Fibroblast of lung (primary cell): ENCODE measurements at places on chromosomes 6 and 20. TPM values are rescaled to one million over a fixed set of nuclear protein-coding genes. Genes with fewer than 3 reads are reported as not detected.

DNA sequence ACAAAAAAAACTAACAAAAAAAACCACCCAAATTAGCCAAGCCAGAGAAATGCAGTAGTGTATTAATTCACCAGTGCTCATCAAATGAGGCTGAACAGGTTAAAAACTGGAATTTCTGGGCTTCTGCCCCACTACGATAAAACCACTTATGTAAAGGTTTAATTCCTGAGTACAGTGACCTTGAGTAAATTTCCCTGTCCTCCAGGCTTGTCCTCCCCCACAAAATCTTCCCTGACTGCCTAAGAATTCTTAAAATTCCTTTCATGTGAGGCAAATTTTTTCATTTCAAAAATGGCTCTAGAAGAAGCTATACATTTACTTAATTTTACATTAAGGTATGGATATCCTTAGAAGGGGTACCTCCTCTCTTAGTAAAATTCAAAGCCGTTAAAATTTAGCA is 80.1 kb upstream of the ID4 start:
- no peaks in the 10 kb centered on the region for H3K4me1 ChIP-seq
- H3K36me3 ChIP-seq: no peaks in the 10 kb centered on the region
- no peak overlapping the region for H3K4me3 ChIP-seq
- no peak overlapping the region for H3K27ac ChIP-seq

DNA sequence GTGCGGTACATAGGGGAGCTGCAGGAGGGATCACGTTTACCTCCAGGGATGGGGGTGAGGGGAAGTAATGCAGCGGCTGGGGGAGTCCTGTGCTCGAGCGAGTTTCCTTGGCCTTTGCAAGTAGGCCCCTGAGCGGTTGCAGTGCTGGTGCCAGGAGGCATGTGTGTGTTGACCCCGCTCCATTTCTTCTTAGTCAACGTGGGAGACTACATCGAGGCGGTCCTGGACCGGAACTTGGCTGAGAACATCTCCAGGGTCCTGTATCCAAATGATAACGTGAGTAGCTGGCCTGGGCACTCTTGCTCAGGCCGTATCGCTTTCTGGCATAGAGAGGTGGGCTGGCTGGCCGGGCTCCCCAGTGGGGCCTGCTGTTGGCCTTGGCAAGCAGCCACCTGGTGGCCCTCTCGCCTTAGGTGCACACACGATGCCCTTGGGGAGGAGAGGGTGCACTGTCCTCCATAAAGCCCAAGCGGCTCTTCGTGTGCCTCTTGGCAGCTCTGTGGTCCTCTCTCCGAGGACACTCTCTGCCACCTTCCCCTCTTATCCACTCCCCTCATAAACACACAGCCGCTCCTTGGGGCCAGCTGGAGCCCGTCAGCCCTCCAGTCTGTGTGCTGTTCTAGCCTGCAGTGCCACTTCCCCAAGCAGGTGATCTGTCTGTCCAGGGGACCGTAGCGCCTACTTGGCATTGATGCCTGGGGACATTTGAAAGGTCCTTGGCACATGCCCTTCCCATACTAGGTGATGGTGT is 29.3 kb downstream of the PYGB start:
- H3K27me3 ChIP-seq: no peaks in the 10 kb centered on the region
- no peak for DNase-seq
- no peaks in the 10 kb centered on the region for H3K4me1 ChIP-seq

- no peaks in the 10 kb centered on the region for H3K36me3 ChIP-seq
- no peaks in the 10 kb centered on the region for H3K27me3 ChIP-seq
- H3K4me3 ChIP-seq: no peak overlapping the region
- no peak overlapping the region for H3K27ac ChIP-seq
- DNase-seq: no peak
- H3K4me1 ChIP-seq: no peaks in the 10 kb centered on the region
These were observed 644.3 kb downstream of the EPM2A start for GRCh38 chr6:145090801-145091585.

- peaks cover 5% of the 10 kb centered on the region for H3K4me1 ChIP-seq
- H3K36me3 ChIP-seq: no peaks in the 10 kb centered on the region
- DNase-seq: peak; percentile 74
- H3K27me3 ChIP-seq: no peaks in the 10 kb centered on the region
- peak overlapping the region; percentile 9 for H3K27ac ChIP-seq
These were observed 299.9 kb upstream of the SUPT3H start for GRCh38 chr6:45677381-45678284.

GRCh38 chr20:63323357-63323981 is 30.5 kb downstream of the COL20A1 start:
- H3K4me3 ChIP-seq: no peak overlapping the region
- H3K27ac ChIP-seq: no peak overlapping the region
- H3K4me1 ChIP-seq: no peaks in the 10 kb centered on the region
- no peaks in the 10 kb centered on the region for H3K36me3 ChIP-seq
- H3K27me3 ChIP-seq: peaks cover 7% of the 10 kb centered on the region

GRCh38 chr6:64123761-64124633 is 488.4 kb downstream of the PHF3 start:
- H3K4me3 ChIP-seq: no peak overlapping the region
- H3K27me3 ChIP-seq: no peaks in the 10 kb centered on the region
- DNase-seq: no peak

DNA sequence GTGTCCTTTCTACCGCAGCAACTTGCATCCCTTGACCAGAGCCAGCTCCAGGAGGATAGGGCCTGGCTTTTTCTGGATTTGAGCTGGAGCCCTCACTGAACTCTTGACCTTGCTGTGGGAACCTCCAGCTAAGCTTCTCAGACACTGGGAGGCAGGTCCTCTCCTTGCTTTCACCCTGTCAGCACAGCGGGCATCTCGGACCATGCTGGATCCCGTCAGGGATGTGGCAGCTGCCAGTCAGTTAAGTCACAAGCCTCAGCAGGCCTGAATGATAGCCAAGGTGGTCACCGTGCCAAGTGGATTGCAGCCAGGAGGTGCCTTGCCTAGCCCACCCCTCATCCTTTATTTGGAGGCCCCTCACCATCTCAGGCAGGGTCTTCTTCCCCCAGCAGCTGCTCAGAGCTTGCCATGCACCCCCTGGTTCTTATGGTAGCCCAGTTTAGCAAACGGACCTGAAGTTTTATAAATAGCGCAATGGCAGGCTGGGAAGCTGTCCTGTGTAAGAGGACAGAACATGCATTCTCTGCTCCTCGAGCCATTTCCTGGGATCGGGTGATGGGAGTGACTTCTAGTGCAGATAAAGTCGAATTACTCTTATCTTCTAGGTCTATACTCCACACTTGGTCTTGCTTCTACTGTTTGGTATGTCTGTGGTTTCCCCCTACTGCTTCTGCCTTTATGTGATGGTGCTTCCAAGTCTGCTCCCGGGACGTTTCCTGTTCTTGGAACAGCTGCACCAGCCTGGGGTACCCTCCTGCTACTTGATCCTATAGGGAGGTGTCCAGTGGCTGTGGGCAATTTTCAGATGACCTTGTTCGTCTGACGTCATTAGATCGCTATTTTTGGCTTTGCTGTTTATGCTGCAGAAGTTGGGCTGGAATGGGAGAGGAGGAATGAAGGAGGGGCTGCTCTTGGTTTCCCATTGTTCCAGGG is 7.1 kb upstream of the MYLK2 start:
- H3K27me3 ChIP-seq: no peaks in the 10 kb centered on the region
- peaks cover 23% of the 10 kb centered on the region for H3K4me1 ChIP-seq
- H3K36me3 ChIP-seq: peaks cover 1% of the 10 kb centered on the region
- H3K27ac ChIP-seq: peak overlapping the region; percentile 14

DNA sequence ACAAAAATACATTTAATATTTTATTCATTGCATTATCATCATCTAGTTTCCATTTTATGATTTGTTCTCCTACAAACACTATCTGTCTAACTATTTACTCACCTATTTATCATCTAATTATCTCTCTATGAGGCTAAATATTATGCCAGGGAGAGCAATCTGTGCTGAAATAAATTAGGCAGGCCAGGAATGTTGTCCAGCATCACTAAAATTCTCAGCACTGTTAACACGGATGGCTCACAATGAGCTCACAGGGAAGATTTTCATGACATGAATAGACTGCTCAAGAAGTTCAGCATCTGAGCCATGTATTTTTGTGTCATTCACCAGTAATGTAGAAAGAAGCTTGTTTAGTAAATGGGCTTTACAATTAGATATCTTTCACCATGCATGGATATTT is 1277.2 kb downstream of the GRIK2 start:
- H3K36me3 ChIP-seq: no peaks in the 10 kb centered on the region
- no peak for DNase-seq
- H3K4me3 ChIP-seq: no peak overlapping the region

- H3K4me3 ChIP-seq: peak overlapping the region; percentile 85
- H3K27ac ChIP-seq: peak overlapping the region; percentile 90
- H3K4me1 ChIP-seq: peaks cover 16% of the 10 kb centered on the region
- peak; percentile 29 for DNase-seq
- no peaks in the 10 kb centered on the region for H3K36me3 ChIP-seq
These were observed 476 bp downstream of the IGF2R start for GRCh38 chr6:159969204-159969912.

DNA sequence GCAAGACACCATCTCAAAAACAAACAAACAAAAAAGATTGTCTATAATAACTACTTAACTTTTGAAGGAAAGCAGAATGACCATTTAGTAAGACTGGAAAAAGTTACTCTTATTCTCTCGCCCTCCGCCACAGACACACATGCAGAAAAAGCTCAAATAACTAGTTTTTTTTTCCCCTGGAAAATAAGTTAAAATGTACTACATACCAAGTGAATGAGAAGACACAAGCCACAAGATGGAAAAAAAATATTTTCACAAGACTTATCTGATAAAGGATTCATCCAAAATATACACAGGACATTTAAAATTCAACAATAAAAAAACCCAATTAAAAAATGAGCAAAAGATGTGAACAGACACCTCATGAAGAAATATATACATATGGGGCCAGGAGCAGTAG is 31.9 kb downstream of the NUDT3 start:
- H3K4me3 ChIP-seq: no peak overlapping the region
- no peaks in the 10 kb centered on the region for H3K27me3 ChIP-seq
- no peak overlapping the region for H3K27ac ChIP-seq

GRCh38 chr6:31878222-31878621 is 575 bp downstream of the SLC44A4 start:
- no peak for DNase-seq
- no peaks in the 10 kb centered on the region for H3K27me3 ChIP-seq
- H3K4me1 ChIP-seq: peaks cover 7% of the 10 kb centered on the region
- H3K4me3 ChIP-seq: no peak overlapping the region

DNA sequence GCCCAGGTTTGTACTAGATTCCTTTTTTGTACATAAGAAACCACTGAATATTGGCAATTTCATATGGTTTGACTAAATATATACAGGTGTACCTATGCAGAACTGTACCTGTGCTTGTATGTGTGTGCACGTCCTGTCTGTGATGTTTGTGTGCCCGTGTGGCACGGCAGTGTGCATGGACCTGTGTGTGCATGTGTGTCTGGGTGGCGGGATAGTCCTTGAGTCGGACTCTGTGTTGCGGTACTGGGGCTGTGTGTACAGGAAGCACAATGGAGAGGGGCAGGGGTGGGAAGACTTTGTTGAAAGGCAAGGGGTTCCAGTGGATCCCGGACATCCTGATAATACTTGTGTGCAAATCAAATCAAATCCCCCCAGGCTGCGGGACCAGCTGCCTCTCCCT is 3.4 kb upstream of the FAM83C start:
- H3K36me3 ChIP-seq: no peaks in the 10 kb centered on the region
- no peak overlapping the region for H3K27ac ChIP-seq
- no peak overlapping the region for H3K4me3 ChIP-seq

GRCh38 chr20:5003626-5004025 is 2.3 kb upstream of the SLC23A2 start:
- H3K36me3 ChIP-seq: no peaks in the 10 kb centered on the region
- no peaks in the 10 kb centered on the region for H3K27me3 ChIP-seq
- DNase-seq: no peak
- H3K27ac ChIP-seq: no peak overlapping the region

GRCh38 chr6:21102624-21103023 is 490.9 kb upstream of the SOX4 start:
- no peak overlapping the region for H3K4me3 ChIP-seq
- no peaks in the 10 kb centered on the region for H3K4me1 ChIP-seq
- no peaks in the 10 kb centered on the region for H3K36me3 ChIP-seq
- no peak for DNase-seq
- no peak overlapping the region for H3K27ac ChIP-seq

DNA sequence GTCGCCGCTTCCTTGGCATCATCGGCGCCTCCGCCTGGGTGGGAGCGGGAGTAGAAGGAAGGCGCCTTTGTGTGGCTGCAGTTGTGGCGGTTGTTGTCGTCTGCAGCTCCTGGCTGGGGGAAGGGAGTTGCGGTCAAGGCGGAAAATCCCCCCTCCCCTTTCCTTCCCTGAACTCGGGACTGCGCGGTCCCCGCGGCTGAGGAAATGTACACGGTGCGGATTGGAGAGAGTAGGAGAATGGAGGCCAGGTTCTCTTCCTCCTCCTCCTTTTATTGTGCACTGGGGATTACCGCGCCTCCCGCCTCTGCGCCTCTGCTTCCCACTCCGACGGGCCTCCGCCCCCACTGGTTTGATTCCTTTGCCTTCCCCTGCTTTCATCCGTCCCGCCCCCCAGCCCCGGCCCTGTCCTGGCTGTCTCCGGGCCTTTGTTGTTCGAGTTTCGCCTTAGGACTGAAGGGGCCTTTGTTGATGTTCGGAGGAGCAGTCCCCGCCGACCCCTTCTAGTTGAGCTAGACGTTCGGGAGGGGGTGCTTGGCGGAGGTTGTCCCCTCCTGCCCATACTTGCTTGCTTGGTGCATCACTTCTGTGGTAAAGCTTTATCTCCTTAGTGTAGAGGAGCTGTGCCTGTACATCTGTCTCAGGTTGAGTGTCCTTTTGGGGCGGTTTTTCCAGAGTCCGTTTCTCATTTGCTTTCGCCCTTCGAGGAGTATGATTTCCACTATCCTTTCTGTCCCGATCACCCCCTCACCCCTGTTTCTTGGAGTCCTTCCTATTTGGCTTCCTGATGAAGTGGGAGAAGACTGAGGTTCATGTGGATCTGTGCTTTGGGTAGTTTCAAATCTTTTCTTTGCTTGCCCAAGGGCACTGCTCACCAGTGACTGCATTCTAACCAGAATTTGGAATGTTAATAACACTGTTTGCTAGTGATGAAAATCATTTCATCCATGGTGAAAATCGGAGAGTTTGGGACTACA is 764 bp downstream of the ZNF292 start:
- H3K4me3 ChIP-seq: peak overlapping the region; percentile 81
- peak overlapping the region; percentile 93 for H3K27ac ChIP-seq
- no peaks in the 10 kb centered on the region for H3K27me3 ChIP-seq
- DNase-seq: peak; percentile 59
- H3K4me1 ChIP-seq: peaks cover 15% of the 10 kb centered on the region

The OSBPL2 gene
- 23.6 and 27.9 TPM in 2 replicates for total RNA-seq

The CDH22 gene
- not detected in 2 replicates for total RNA-seq

The WFDC5 gene
- total RNA-seq: not detected in 2 replicates

The OR12D3 gene
- not detected in 2 replicates for total RNA-seq

The AKIRIN2 gene
- total RNA-seq: 20.0 and 33.7 TPM in 2 replicates

The MUCL3 gene
- not detected in 2 replicates for total RNA-seq

The C20orf144 gene
- total RNA-seq: under 0.01 and 0.17 TPM in 2 replicates

The GNRH2 gene
- total RNA-seq: not detected in 2 replicates

The HLA-DRB1 gene
- under 0.01 and 0.26 TPM in 2 replicates for total RNA-seq

The TRIM15 gene
- not detected in 2 replicates for total RNA-seq
